AG08395 (cell line): ENCODE measurements at places on chromosomes 5 and 9.

- DNase-seq: no peak
Measured at GRCh38 chr5:162565-163337, 28.5 kb upstream of the LRRC14B start.

- DNase-seq: no peak
Measured at GRCh38 chr9:10921671-10922070, 308.9 kb upstream of the PTPRD start.

DNA sequence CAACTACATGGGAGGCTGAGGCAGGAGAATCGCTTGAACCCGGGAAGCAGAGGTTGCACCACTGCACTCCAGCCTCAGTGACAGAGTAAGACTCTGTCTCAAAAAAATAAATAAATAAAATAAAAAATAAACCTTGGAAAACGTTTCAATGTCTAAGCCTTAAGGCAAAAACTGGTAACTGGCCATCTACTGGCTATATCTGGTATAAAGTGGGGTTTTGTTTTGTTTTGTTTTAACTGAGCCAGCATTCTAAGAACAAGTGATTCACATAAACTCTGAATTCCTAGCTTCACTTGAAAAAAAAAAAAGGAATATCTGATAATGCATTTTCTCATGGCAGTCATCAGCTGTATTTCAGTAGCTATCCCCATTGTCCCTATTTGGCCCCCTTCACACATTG lies 126.1 kb upstream of the EFNA5 start:
- DNase-seq: no peak

GRCh38 chr5:136985785-136986475 lies 513.2 kb downstream of the SPOCK1 start:
- no peak for DNase-seq
